ENCODE measurements at places on chromosomes 4 and X.

- no peak for DNase-seq
Measured at GRCh38 chr4:150515135-150515534, 66.8 kb upstream of the MAB21L2 start.

- DNase-seq = no peak
Measured at GRCh38 chrX:153865685-153866084, 20.3 kb downstream of the L1CAM start.

DNA sequence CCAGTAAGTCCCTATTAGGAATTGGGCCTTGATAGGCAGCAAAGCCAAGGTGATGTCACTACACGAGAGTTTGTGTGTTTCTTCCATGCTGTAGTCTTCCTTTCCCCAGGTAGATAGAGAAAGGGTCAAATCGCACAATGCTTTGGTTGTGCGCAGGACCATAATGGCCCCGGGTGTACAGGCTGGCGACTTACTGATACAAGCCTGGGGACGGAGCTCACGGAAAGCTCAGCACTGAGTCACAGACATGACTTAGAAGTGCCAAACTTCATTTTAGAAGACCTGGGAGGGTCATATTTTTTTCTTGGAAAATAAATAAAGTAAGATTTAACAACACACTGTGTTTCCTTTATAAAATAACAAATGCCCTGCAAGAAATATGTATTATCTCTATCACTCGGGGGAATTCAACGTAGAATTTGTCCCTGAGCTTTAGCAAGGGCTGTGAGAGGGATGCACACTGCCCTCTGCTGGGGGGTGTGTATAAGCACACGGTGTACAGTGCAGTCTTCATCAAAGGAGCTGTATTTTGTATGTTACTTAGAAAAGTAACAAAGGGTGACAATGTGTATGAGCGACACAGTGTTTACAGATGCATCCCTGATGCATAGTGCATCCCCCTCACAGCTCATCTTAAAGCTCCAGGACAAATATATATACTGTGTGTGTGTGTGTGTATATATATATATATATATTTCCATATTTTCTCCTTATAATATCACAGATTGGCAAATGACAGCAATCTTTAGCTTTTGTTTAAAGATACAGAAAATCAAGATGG lies 254.5 kb upstream of the VEGFC start:
- peak; percentile 2 for DNase-seq

DNA sequence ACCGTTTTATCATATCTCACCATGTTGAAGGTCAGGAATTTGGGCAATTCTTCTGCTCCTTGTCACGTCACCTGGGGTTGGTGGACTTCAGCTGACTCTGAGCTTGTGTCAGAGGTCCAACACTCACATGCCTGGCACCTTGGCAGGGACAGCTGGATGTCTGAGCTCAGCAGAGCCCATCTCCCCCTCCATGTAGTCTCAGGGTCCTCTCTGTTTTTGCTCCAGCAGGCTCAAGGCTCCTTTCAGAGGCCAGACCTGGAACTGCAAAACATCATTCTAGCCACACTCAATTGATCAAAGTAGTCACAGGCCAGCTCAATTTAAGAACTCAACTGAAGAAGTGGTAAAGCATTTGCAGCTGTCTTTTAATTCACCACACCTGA lies 45.4 kb downstream of the EDNRA start:
- no peak for DNase-seq

DNA sequence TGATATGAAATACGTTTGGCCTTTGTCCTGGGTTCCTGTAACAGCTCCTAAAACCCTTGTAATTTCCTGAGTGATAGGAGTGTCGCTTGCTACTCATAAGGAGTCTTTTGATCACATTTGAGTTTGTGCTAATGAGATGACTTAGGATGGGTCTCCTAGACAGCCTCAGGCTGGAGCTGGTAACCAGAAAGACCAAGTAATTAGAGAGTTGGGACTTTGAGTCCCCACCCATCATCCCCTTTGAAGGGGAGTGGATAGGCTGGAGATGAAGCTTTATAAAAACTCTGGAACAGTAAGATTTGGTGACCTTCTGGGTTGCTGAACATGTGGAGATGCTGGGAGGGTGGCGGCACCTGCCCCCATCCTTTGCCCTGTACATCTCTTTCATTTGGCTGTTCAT lies 2.9 kb downstream of the SEC24B start:
- DNase-seq = no peak

- DNase-seq = no peak
Measured at GRCh38 chr4:52641854-52642563, 17.1 kb downstream of the USP46 start.

GRCh38 chrX:46268412-46268811 lies 276.8 kb downstream of the ZNF674 start:
- no peak for DNase-seq

- DNase-seq = no peak
Measured at GRCh38 chr4:168498251-168498650, 1.4 kb downstream of the PALLD start.

DNA sequence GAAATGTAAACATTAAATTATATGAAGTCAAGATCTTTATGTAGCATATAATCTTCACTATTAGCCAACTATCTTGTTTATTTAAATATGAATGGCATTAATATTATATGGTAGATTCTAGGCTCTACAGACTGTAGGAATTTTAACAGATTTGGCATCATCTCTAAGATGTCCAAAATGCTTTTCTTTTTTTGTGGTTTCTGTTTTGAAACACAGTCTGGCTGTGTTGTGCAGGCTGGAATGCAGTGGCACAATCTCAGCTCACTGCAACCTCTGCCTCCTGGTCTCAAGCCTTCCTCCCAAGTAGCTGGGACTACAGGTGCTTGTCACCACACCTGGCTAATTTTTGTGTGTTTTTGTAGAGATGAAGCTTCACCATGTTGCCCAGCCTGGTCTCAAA lies 76.2 kb downstream of the ELOVL6 start:
- no peak for DNase-seq

GRCh38 chr4:72107456-72107855 lies 75.7 kb downstream of the NPFFR2 start:
- no peak for DNase-seq

DNA sequence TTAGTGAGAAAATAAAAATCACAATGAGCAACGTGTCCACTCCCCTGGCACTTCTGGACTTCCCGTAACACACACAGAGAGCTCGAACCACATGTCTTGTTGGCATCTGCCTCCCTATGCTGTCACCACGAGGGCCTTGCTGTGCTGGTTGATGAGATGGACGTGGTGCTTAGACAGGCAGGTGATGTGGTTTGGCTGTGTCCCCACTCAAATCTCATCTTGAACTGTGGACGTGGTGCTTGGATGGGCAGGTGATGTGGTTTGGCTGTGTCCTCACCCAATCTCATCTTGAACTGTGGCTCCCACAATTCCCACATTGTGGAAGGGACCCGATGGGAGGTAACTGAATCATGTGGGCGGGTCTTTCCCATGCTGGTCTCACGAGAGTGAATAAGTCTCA lies 40.0 kb downstream of the FGFRL1 start:
- no peak for DNase-seq

DNA sequence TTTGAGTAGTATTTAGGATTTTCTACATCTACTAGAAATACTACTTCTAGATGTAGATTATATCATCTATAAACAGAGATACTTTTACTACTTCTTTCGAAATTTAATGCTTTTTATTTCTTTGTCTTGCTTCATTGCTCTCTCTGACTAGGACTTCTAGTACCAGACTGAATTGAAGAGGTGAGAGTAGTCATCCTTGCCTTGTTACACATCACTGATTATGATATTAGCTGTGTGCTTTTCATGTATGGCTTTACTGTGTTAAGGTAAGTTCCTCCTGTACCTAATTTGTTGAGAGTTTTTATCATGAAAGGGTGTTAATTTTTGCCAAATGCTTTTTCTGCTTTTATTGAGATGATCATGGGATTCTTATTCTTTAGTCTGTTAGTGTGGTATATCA lies 19.6 kb upstream of the IL2 start:
- no peak for DNase-seq

DNA sequence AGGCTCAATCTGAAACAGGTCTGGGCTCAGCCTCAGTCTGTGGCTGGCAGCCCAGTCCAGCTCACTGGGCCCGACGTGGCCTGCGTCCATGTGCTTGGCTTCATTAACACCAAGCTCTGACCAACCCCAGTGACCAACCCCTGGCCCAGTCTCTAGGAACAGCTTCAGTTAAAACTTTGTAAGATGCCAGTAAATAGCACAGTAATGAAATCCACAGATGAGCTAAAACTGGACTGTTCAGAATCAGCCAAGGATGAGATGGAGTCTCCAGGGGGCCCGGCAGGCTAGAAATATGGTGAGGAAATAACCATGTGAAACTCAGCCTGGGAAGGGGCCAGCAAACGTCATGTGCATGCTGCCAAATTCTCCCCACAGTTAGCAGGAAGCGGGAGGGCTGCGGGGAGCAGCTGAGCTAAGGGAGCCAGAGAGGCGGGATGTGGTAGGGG lies 37.1 kb upstream of the XPNPEP2 start:
- no peak for DNase-seq

Measured in stimulated activated CD4-positive, alpha-beta T cell treated with anti-CD3 and anti-CD28 coated beads, TNF-alpha, amount 100 ng/mL, for 4 hours (primary cell).